Upper lobe of right lung (tissue), 1 donor: ENCODE measurements at places on chromosomes 1 and 21. TPM values are rescaled to one million over a fixed set of nuclear protein-coding genes. Genes with fewer than 3 reads are reported as not detected.

The LCE3E gene
- total RNA-seq = not detected

The NEGR1 gene
- 21.4 TPM for total RNA-seq

The NLRP3 gene
- 4.9 TPM for total RNA-seq

The DIO1 gene
- not detected for total RNA-seq

The SPAG17 gene
- 0.12 TPM for total RNA-seq

The PLD5 gene
- 0.87 TPM for total RNA-seq

The TCHHL1 gene
- not detected for total RNA-seq
